Central memory CD4-positive, alpha-beta T cell (primary cell): ENCODE measurements at places on chromosomes 5 and 9.

GRCh38 chr5:17666726-17667235 lies 32.5 kb downstream of the TAF11L14 start:
- DNase-seq = no peak

GRCh38 chr9:75992482-75993206 lies 102.2 kb downstream of the PCSK5 start:
- no peak for DNase-seq

GRCh38 chr9:125732562-125732961 lies 14.6 kb upstream of the PBX3 start:
- no peak for DNase-seq

- no peak for DNase-seq
These were observed 102.0 kb downstream of the MVB12B start for GRCh38 chr9:126428534-126429175.

GRCh38 chr9:2729003-2729402 lies 11.7 kb downstream of the KCNV2 start:
- DNase-seq = no peak

DNA sequence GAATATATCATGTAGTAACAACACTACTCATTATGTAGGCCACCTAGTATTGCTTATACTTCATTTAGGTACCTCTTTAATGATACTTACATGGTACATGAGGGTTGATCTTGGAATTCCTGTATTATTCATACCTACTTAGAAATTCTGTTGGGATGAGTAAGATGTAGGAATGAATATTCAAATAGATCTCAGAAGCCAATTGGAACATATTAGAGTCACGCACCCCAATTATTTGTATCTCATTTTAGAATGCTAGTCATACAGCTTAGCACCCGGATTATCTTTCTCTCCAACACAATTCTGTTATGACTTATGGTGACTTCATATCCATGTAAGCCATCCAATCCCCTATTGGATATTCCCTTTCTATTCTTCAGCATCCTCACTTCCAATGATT lies 106.7 kb upstream of the SH3GL2 start:
- no peak for DNase-seq

GRCh38 chr5:92945605-92946097 lies 635.4 kb downstream of the NR2F1-AS1 start:
- DNase-seq = no peak

- DNase-seq = no peak
These were observed 416.5 kb downstream of the GADD45G start for GRCh38 chr9:90021216-90021906.

GRCh38 chr5:1110307-1111240 lies 1.3 kb downstream of the SLC12A7 start:
- no peak for DNase-seq

DNA sequence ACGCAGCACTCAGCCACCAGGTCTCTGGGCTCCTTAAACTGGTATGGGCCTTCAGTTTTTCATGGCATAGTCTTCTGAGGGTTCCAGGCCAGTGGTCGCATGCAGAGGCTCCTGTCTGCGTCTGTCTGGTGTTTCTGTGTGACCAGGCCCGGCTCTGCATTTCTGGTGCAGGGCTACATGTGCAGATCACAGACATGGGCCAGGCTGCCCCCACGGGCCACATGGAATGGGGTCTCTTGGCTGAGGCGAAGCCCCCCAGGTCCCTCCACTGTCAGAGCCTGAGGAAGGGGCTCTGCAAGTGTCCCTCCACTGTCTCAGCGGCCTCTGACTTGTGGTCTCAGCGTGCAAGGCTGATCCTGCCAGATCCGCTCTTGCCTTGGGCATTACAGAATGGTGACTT lies 15.6 kb upstream of the CARD19 start:
- DNase-seq = no peak

DNA sequence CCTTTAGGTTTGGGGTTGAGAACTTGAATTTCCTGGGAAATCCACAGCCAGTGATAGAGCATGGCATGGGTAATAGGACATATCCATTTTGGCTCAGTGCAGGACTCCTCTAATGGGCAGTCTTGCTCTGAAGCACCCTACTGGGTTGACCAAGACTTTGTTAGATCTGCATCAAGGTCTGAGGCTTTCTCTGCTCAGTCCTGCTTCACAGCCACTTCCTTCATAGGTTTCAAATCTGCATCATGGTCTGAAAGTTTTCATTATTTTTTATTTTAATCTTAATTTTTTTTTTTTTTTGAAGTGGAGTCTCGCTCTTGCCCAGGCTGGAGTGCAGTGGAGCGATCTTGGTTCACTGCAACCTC lies 36.5 kb downstream of the KIF2A start:
- no peak for DNase-seq

GRCh38 chr5:8689773-8690172 lies 820.8 kb downstream of the MTRR start:
- no peak for DNase-seq

DNA sequence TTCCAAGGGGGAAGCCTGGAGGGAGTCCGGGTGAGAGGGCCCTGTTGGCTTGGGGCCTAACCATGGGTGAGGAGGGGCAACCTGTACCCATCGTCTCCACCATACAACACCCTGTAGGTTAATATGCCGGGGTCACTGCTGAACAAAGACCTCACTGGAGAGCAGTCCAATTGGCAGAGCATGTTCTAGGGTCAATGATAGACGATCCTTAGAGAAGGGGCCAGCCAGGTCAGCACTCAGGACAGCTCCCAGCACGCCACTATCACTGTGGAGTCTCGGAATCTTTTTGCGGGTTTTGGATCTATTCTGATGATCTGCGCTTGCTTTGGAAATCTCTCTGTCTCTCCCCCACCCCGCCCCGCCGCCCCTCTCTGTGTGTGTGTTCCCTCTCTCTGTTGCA lies 218.4 kb upstream of the MVB12B start:
- no peak for DNase-seq

DNA sequence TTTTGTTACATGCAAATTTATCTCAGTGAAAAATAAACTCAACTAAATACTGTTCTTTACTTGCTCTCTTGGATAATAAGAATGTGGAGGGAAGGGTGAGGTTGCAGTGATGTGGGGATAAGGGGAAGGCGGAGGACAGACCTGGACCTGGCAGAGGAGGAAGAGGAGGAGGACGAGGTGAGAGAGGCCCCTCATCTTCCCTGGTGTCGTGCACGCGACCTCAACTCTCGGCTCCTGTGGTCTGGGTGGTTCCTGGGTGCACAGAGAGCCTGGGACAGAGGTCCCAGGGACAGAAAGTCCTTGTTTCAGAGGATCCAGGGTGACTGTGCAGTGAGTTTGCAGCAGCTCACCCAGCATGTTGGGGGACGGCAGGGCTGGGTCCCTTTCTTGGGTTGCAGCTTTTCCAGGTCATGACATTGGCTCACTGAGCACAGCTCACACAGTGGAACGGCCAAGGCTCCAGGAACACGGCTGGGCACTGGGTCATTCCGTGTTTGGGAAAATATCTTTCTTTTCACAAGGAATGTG lies 37.7 kb upstream of the LPCAT1 start:
- DNase-seq = no peak

DNA sequence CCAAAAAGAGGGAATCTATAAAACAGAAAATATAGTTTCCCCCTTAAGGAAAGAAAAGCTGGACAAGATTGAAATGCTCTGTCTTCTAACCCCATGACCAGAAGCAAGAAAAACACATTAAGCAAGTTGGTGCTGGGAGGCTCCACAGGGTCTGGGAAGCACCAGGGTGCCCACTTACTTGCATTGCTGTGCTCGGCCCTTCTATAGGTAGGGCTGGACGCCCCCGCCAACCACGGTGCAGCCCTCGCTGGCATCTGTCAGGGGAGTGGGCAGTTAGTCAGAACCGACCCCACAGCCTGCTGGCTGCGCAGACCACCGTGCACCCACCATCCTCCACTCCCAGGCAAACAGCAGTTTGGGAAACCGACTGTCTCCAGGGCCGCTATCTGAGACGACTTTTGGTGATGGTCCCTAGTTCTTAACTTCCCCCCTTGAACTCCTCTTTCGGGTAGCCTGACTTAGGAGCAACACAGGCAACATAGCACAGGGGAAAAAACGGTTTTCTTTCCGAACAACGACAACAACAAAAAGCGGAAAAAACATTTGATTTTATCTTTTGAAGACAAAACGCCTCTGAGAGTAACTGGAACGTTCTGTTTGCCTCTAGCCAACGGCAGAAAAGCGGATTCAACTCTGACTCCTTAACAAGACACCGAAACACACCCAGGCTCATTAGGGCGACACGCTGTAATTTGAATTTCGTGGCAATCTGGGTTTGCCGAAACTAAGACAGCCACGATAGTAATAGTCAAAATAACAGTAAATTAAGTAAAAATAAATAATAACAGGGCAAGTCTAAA lies 3.9 kb downstream of the IRX2 start:
- no peak for DNase-seq

GRCh38 chr9:116671605-116672004 lies 15.5 kb upstream of the TRIM32 start:
- DNase-seq = no peak

DNA sequence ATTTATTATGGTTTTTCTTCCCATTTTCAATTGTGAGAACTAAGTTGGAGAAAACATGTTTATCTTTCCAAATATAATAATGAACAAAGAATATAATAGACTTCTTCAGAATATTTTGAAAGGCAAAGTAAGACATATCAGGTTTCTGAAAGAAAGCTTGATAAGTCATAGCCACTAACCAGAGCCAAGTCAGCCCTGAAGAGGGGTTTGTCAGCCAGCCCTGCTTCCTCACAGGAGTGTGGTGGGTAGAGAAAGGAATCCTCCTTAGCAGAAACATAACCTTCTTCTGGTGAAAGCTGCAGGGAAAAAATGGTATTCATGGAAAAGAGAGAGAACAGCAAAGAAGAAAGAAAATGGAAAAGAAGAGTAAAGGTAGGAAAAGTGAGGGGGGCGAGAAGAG lies 93.4 kb downstream of the MPDZ start:
- no peak for DNase-seq

GRCh38 chr9:110028271-110028670 lies 179.7 kb downstream of the C9orf152 start:
- no peak for DNase-seq

DNA sequence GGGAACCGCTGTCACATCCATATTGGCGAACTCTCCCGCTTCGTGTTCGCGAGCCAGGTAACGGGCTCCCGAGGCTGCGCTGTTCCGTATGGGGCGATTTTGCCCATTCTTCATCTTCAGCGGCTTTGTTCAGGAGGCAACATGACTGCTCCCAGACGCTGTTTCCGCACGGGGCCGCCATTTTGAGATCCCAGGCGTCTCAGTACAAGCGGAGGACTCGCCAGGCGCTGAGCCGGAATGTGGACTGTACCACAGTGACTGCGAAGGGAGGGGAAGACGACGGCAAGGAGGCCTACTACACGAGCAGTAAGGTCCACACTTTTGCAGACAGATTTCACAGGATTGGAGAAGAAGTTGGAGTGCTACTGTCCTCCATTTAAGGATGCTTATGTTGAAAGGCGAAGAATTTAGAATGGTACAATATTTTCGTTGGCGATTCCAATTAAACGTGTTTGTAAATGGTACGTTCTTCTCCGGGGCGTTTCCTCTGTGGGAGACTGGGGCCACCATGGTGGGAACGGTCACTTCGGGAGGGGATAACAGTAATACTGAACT lies 41.6 kb upstream of the ZNF300 start:
- no peak for DNase-seq

DNA sequence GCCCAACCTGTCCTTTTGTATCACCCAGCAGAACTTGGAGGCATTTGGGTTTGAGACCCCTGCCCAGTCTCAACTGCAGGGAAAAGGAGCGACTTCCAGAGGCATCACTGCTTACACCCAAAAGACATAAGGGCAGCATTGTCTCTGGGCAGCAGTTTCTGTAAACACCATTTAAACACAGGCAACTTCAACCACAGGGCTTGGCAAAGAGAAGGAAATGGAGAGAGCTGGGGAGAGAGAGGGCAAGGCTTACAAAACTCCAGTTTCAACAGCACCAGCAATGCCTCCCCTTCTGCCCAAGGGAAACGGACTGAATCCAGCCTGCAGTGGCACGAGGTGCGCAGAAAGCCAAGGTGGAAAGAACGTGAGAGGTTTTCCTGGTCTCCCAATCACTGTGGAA lies 147.6 kb downstream of the ROR2 start:
- DNase-seq = no peak

GRCh38 chr5:113321276-113321675 lies 113.5 kb downstream of the TSSK1B start:
- DNase-seq = no peak

GRCh38 chr9:131275332-131276093 lies 797 bp downstream of the FAM78A start:
- no peak for DNase-seq

- no peak for DNase-seq
These were observed 201.6 kb upstream of the IRX1 start for GRCh38 chr5:3393920-3394597.

GRCh38 chr5:177270653-177271052 lies 32.9 kb downstream of the RAB24 start:
- no peak for DNase-seq

DNA sequence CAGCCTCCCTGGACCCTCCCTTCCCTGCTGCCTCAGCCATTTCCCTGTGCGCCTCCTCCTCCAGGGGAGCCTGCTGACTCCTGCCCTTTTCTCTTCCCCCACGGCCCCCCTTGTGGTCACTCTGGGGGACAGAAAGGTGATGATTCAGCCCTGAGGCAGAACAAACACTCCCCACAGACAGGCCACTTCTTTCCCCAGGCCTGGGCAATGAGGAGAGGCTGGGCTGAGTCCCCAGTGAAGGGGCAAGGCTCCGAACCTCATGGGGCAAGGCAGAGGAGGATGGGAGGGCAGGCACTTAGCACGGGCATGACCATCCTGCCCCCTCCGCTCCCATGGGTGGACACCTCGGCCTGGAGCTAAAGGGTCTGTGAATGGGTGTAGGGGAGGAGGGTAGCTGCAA lies 21.0 kb downstream of the CSF1R start:
- no peak for DNase-seq

- DNase-seq = no peak
These were observed 310.2 kb upstream of the CTNND2 start for GRCh38 chr5:12214267-12215015.

- DNase-seq = no peak
These were observed 26.7 kb upstream of the AOPEP start for GRCh38 chr9:94699715-94700373.

DNA sequence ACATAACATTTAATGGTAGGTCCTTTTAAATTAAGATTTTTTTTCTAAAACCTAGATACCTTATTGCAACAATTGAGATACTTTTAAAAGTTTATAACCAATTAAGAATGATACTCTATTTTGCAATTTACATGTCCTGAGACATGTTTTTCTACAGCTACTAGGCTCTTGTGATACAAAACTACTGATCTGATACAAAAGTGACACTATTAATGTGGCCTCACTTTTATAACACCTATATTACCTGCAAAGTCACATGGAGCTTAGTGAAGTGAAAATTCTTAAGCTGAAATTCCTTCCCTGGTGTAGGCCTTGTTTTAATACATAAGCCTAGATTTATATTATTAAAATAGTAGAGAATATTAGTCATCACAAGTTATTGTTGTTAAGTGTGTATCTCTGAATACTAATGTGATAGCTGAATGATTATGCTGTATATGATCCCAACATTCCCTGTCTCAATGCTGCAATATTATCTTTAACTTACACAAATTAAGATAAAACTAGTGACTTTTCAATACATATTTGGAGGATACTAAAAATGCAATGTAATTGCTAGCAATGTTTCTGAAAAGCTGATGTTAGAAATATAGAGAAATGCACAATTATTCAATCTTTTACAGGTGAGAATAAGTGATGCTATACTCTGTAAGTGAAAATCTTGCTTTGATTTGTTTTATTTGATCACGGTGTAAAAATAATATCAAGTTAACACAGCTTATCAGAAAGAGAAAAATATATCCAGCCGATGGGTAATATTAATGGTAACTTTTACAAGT lies 2.6 kb downstream of the NFIB start:
- DNase-seq = no peak

- no peak for DNase-seq
These were observed 337.8 kb downstream of the PTPRD start for GRCh38 chr9:10274988-10275387.
